ENCODE measurements at places on chromosomes 16 and 17.

- DNase-seq: no peak
Observed at GRCh38 chr17:72479113-72479512, 358.3 kb downstream of the SOX9 start.

DNA sequence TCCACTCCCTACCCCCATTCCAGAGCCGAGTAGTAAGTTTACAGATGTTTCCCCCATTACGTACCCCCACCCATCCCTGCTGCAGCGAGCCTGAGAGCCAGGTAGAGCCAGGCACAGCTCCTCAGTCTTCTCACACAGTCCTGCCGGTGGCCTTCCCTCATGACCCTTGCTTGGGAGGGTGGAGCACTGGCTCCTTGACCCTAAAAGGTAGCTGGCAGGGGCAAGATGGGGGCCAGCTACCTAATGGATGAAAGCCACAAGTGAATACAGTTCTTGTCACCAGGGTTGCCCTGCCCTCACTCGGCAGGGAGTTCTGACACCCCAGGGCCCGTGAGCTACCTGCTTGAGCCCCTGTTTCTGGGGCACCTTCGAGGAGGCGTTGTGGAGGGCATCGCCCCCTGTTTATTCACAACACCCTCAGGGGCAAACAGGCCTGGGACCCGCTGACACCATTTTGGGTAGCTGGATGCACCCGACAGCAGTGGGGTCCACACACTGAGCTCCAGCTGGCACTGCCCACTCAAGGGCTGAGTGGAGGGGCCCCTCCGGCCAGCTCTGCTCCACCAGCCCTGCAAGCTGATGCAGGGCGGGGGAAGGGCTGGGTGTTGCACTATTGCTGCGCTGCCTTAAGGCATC lies 22.2 kb downstream of the ADAM11 start:
- DNase-seq: no peak

GRCh38 chr17:37026531-37026869 lies 77.7 kb downstream of the AATF start:
- DNase-seq: no peak

DNA sequence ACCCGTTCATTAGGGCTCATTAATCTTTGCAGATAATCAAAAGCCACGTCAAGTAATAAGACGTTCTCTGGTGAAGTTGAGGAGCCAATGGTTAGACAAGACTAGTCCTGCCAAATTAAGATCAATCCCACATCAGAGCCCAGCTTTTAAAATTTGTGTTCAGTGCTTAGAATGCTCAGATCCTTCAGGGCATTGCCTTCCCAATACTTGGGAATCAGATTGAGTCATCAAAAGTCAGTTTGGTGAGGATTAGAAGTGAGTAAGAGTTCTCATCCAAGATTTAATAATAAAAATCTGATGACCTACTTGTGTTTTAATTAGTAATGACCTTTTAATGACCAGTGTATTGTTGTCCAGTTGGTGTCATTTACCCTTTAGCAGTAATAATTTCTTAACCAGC lies 19.8 kb downstream of the MAP2K4 start:
- DNase-seq: no peak
